ENCODE measurements at places on chromosomes 6 and 20. TPM values are rescaled to one million over a fixed set of nuclear protein-coding genes. Genes with fewer than 3 reads are reported as not detected.

Gene C6orf163
- polyA plus RNA-seq: 0.36 TPM

Gene OVOL2
- not detected for polyA plus RNA-seq

Gene GZF1
- polyA plus RNA-seq: 6.8 TPM

Gene EBF4
- polyA plus RNA-seq: 0.87 TPM

Gene NHSL1
- 0.34 TPM for polyA plus RNA-seq

Gene REM1
- 2.8 TPM for polyA plus RNA-seq

Gene CTCFL
- not detected for polyA plus RNA-seq

Gene CALHM5
- polyA plus RNA-seq: 0.82 TPM

Gene BPIFB2
- polyA plus RNA-seq: not detected

Gene BCAS4
- polyA plus RNA-seq: 0.31 TPM

Gene F13A1
- 8.4 TPM for polyA plus RNA-seq

Gene RAMACL
- 0.38 TPM for polyA plus RNA-seq

Gene KIF25
- polyA plus RNA-seq: 0.14 TPM

Gene HCRTR2
- 0.01 TPM for polyA plus RNA-seq

Gene SLC22A1
- polyA plus RNA-seq: 0.45 TPM

Gene TPD52L1
- polyA plus RNA-seq: 51.8 TPM

Gene CABLES2
- polyA plus RNA-seq: 4.3 TPM

Gene TREML2
- not detected for polyA plus RNA-seq

Gene EFCAB8
- not detected for polyA plus RNA-seq

Gene SLC44A4
- 0.03 TPM for polyA plus RNA-seq

Gene LHFPL5
- 0.10 TPM for polyA plus RNA-seq

Gene TOMM6
- 305 TPM for polyA plus RNA-seq

Gene ANGPT4
- polyA plus RNA-seq: 0.14 TPM

Gene C20orf144
- polyA plus RNA-seq: not detected

Gene SPAG4
- 0.61 TPM for polyA plus RNA-seq

Gene RAB44
- polyA plus RNA-seq: not detected

Gene CDSN
- polyA plus RNA-seq: not detected

Gene LY6G6F
- 0.05 TPM for polyA plus RNA-seq

Gene RBPJL
- 0.04 TPM for polyA plus RNA-seq

Gene ADGRG6
- 0.59 TPM for polyA plus RNA-seq

Gene PRKN
- polyA plus RNA-seq: 5.5 TPM

Gene PBOV1
- not detected for polyA plus RNA-seq

Gene MYH7B
- polyA plus RNA-seq: 5.7 TPM

Gene COL20A1
- not detected for polyA plus RNA-seq

Gene PRR18
- not detected for polyA plus RNA-seq

Gene ULBP3
- 0.15 TPM for polyA plus RNA-seq

Gene GLO1
- 151 TPM for polyA plus RNA-seq

Gene TRIM26
- 17.9 TPM for polyA plus RNA-seq

Gene CRYBG1
- polyA plus RNA-seq: 0.35 TPM

Gene FRMD1
- polyA plus RNA-seq: 0.77 TPM

Gene LGSN
- not detected for polyA plus RNA-seq

Gene TRDN
- 388 TPM for polyA plus RNA-seq

Gene EYA2
- polyA plus RNA-seq: 3.0 TPM

Gene SLC22A2
- 0.06 TPM for polyA plus RNA-seq

Gene ZNF334
- polyA plus RNA-seq: 0.10 TPM

Gene MLN
- not detected for polyA plus RNA-seq

Gene TRIM15
- 0.01 TPM for polyA plus RNA-seq

Gene FAM209B
- polyA plus RNA-seq: 0.41 TPM

Gene CGA
- 0.03 TPM for polyA plus RNA-seq
